CD4-positive, alpha-beta T cell treated with Interleukin-2 at 100 ng/mL for 4 hours (primary cell): ENCODE measurements at places on chromosomes 2 and 18.

DNA sequence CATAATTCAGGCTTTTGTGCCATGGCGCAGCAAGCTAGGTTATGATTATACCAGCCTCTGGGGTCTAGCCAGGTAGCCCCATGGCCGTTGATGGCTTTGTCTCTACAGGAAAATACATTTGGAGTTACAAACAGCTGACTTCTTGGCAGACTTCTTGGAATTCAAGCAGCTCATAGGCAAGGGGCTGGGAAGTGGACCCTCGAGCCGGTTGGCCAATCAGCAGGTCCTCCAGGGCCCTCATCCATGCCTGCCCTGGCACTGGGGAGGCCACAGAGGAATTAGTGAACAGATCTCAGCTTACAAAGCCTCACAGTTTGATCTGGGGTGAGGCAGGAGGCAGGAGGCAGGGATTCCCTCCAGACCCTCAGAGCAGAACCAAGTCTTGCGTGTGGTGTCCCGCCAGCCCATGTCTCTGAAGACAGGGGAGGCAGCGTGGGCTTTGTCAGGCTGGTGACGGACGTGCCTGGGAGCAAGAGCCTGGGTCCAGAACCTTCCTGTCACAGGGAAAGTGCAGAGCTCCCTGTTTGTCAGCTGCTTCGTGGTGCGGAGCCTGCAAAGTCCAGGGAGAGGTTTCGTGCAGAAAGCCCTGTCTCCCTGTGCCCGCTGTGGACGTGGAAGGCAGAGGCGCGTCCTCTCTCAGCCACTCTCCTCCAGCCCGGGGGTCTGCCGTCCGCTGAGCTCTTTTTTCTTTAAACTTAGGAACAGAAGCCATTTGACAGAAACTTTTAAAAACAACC, 131.7 kb downstream of the KLHL29 start:
- DNase-seq: no peak

- DNase-seq: no peak
Observed at GRCh38 chr2:66105066-66105753, 329.7 kb upstream of the MEIS1 start.

DNA sequence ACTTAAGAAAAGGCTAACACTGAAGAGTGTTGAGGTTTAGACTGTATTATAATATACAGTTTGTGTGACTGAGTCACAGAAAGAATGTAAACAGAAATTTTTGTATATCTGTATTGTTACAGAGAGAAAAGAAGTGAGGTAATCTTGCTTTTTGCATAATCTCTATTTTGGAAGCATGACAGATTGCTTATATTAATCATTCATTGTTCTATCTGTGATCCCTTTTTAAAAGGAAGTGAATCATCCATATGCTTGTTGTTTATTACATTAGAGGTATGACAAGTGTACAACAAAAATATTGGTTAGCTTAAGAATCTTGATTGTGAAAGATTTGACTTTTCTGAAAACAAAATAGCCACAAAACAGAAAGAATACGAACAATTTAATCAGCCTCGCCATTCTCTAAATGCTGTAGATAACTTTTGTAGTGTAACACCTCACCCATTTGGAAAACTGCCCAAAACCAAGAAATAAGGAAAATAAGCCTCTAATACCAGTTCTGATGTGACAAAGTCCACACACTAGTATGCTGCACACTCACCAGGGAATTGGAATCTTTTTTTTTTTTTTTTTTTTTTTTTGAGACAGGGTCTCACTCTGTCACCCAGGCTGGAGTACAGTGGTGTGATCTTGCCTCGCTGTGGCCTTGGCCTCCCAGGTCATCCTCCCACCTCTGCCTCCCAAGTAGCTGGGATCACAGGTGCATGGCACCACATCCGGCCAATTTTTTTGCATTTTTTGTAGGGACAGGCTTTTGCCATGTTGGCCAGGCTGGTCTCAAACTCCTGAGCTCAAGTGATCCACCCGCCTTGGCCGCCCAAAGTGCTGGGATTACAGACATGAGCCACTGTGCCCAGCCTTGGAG, 91.5 kb upstream of the LPIN2 start:
- no peak for DNase-seq

- no peak for DNase-seq
Observed at GRCh38 chr2:38850045-38850444, 25.7 kb downstream of the DHX57 start.

DNA sequence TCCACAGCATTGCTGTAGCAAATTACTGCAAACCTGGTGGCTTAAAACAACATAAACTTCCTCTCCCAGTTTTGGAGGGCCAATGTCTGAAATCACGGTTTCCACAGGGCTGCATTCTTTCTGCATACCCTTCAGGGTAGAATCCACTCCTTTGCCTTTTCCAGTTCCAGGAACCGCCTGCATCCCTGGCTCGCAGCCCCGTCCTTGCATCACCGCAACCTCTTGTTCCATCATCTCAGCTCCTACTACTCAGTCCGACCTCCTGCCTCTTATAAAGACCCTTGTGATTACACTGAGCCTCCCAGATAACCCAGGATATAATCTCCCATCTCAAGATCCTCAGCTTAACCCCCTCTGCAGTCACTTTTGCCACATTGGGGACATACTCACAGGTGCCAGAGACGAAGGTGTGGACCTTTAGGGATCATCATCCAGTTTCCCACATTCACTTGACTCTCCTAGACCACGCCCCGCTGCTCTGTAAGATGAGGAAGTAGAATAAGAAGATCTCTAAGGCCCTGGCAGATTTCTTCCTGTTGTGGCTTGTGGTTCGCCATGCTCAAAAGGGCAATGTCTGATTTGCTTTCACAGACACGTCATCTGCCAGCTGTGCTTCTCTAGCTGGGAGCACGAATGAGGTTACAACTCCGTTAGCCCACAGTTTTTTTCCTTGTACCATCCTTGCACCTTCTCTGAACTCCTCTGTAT, 103.6 kb upstream of the AGAP1 start:
- peak; percentile 35 for DNase-seq

GRCh38 chr2:176239031-176239430, 30.2 kb upstream of the MTX2 start:
- no peak for DNase-seq

DNA sequence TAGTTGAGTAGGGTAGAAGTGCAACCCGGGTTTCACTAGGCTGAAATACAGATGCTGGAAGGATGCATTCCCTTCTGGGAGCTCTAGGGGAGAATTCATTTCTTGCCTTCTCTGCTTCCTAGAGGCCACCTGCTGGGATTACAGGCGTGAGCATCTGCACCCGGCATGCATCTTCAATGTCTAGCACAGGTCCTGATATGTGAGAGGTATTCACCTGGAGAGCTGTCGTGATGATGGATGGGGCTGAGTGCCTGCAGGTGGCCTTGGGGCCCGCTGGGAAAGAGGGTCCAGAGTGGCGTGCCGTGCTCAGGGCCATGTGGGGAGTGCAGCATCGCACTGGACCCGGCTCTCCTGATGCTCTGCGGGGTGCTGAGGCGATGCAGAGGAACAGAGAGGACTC, 6.6 kb upstream of the NTSR2 start:
- DNase-seq: no peak

DNA sequence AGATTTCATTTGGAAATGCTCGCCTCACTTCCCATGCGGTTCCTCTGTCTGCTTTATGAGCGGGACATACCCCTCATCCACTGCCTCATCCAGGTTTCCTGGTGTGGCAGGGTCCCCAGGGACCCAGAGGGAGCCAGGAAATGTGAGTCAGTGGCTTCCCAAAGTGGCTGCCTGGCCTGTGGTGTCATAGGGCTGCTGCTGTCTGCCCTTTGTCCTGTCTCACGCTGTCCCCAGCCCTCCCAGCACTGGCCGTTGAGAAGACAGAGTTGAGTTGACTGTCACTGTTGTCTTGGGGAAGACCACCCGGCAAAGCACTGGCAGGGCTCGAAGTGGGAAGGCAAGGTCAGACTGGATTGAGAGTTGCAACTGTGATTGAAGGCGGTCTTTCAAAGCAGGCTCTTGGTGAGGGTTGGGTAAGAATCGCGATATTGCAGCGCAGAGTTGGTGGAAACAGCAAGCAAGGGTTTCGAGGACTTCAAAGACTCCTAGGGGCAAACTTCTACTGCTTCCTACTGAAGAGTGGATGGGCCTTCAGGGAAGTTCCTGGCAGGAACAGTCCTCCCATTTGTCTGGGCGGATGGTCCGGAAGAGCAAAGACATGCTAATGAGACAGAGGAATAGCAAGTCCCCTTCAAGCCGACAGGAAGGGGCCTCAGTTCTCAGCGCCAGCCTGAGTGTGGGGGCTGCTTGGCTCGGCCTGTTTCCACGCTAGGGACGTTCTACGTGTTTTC, 33.9 kb downstream of the RAB31 start:
- no peak for DNase-seq
